ENCODE measurements at places on chromosomes 16 and 17. TPM values are rescaled to one million over a fixed set of nuclear protein-coding genes. Genes with fewer than 3 reads are reported as not detected.

The PSMD12 gene
- 20.2 TPM for total RNA-seq

The TGFB1I1 gene
- 56.8 TPM for total RNA-seq

The CDH16 gene
- 0.14 TPM for total RNA-seq

The TBX4 gene
- total RNA-seq: not detected

The GSG1L gene
- not detected for total RNA-seq

The OTOP2 gene
- not detected for total RNA-seq

The FBXO39 gene
- not detected for total RNA-seq
